ENCODE measurements at places on chromosomes 4 and X.

DNA sequence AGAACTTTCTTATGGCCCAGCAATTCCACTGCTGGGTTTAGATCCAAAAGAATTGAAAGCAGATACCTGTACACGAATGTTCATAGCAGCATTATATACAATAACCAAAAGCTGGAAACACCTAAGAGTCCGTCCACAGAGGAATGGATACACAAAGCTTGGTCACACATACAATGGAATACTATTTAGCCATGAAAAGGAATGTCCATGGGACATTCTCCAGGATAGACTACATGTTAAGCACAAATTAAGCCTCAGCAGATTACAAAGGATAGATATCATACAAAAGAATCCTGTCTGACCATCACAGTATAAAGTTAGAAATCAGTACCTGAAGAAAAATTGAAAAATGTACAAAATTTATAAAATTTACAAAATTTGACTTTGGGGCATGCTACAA, 12.7 kb upstream of the MAEA start:
- DNase-seq = no peak

GRCh38 chrX:29145316-29145715, 558.1 kb downstream of the IL1RAPL1 start:
- DNase-seq = no peak

- no peak for DNase-seq
Measured at GRCh38 chr4:53559021-53559620, 32.2 kb downstream of the LNX1 start.

DNA sequence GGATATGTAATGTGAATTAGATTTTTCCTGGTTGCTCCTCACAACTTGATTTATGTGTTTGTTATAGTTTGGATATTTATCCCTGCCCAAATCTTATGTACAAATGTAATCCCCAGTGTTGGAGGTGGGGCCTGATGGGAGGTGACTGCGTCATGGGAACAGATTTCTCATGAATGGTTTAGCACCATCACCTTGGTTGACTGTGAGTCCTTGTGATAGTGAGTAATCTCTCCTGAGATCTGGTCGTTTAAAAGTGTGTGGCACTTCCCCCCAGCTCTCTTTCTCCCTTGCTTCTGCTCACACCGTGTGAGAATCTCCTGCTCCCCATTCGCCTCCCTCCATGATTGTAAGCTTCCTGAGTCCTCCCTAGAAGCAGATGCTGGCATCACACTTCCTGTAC, 2.2 kb downstream of the MID2 start:
- no peak for DNase-seq

- no peak for DNase-seq
Measured at GRCh38 chrX:81304563-81304962, 102.7 kb downstream of the SH3BGRL start.

- DNase-seq = no peak
Measured at GRCh38 chr4:41287005-41287404, 30.3 kb downstream of the UCHL1 start.

GRCh38 chrX:52574416-52575275, 57.8 kb upstream of the XAGE1B start:
- DNase-seq = peak; percentile 22

Data from SW 1271 (cell line).